ENCODE measurements at places on chromosomes 5 and 9.

DNA sequence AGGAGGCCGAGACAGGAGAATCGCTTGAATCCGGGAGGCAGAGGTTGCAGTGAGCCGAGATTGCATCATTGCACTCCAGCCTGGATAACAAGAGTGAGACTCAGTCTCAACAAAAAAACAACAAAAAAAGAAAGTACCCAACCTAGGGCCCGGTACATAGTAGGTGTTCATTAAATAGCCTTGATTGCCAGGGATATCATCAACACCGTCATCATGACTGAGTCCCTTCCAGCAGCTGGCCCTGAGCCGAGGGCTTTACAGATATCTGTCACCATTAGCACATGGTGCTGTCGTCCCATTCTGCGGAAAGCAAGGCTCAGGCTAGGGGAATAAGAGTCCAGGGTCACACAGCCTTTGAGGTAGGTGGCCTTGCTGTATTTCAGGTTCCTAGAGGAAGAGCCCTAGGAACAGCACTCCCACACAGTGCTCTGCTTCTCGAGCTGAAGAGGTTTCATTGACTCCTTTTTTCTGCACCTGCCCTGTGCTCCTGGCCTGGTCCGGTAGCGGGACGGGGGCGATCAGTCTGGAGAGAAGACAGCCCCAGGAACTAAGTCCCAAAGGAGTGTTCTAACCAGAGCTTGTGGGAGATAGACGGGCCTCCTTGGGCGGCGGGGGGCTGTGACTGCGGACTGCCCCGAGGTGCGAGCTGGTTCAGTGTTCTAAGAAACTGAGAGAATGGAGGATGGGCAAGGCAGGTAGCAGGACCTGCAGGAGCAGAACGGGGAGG is 48.2 kb downstream of the CXXC5 start:
- no peak for DNase-seq

GRCh38 chr5:141683596-141684141 is 1.6 kb upstream of the ARAP3 start:
- no peak for DNase-seq

GRCh38 chr9:97853056-97853843 is at the start of gene FOXE1:
FOXE1 (plus strand) TSS chr9:97853226; CDS start chr9:97853915, 689 bp downstream.
- no peak for DNase-seq

GRCh38 chr5:178143901-178144300 is 9.8 kb downstream of the NHP2 start:
- DNase-seq, result no peak

DNA sequence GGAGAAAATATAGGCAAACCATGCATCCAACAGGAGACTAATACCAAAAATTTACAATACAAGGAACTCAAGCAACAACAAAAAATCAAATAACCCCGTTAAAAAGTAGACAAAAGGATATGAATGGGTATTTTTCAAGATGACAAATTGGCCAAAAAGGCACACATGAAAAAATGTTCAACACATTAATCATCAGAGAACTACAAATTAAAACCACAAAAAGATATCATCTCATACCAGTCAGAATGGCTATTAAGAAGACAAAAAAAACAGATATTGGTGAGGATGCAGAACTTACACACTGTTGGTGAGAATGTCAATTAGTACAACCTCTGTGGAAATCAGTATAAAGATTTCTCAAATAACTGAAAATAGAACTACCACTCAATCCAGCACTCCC is 35.0 kb downstream of the TEX10 start:
- DNase-seq, result peak; percentile 56

DNA sequence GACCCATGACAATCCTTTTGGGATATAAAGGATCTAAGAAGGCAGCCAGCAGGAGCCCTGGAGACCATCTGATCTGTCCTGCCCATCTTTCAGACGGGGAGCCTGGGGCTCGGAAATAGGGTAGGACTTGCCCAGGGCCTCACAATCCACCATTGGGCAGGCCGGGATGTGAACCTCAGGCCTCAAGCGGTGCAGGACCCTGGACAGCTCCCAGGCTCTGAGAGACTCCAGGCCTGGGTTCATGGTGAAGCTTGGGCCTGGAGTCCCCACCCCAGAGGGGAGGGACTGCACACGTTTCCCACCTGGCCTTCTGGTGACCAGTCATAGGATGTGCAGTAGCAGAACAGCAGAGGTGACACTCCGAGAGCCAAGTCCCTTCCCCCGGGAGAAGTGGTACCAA is 36.6 kb upstream of the RAPGEF1 start:
- peak; percentile 24 for DNase-seq

GRCh38 chr9:119736491-119737454 is 367.5 kb upstream of the BRINP1 start:
- DNase-seq, result no peak

GRCh38 chr9:14312719-14313377 is 1.1 kb downstream of the NFIB start:
- DNase-seq, result no peak

DNA sequence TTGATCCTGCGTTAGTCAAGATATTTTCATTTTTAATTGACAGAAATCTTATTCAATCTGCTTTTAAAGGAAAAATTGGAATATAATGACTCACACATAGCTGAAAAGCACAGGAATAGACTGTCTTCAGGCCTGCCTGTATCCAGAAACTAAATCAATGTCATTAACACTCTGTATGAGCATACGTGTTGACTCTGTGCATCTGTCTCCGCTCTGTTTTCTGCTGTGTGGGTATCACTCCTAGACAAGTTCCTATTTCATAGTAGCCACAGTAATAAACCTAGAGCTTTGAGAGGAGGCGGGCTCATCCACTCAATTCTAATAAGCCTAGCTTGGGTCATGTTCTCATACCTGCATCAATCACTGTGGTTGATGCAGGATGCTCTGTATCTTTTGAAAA is 267.6 kb downstream of the KCTD16 start:
- DNase-seq, result no peak

DNA sequence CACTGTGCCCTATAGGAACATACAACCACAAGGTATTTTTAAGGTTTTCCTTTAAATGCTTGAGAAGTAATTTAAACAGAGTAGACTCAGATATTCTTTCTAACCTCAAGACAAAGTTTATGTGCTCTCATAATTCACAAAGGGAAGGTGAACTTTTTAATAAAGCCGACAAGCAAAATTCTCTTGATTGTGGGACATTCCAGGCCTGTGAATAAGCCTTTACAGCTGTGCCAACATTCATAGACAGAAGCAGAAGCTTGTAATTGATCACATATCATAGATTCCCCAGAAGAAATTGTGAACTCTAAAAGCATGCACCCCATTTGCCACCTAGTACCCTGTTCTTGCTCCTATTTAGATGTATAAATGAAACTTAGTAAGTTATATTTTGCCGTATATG is 1107.8 kb upstream of the SEMA6A start:
- DNase-seq, result peak; percentile 4

DNA sequence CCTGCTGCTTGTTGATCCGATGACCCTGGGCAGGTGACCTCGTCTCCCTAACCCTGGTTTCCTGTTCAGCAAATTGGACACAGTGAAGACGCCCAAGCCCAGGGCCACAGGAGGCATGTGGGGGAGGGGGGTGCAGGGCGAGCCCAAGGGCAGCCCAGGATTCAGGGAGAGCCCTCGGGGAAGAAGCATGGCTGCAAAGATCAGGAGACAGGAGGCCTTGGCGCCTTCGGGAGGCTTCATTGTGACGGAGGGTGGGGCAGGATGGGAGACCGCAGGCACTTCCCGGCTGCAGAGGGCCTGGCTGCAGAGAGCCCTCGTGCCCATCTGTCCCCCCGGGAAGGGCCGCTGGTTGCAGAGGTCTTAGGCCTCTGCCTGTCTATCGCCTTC is 6.2 kb downstream of the ASS1 start:
- DNase-seq, result no peak

GRCh38 chr5:96584712-96585111 is 77.5 kb upstream of the CAST start:
- DNase-seq, result no peak

DNA sequence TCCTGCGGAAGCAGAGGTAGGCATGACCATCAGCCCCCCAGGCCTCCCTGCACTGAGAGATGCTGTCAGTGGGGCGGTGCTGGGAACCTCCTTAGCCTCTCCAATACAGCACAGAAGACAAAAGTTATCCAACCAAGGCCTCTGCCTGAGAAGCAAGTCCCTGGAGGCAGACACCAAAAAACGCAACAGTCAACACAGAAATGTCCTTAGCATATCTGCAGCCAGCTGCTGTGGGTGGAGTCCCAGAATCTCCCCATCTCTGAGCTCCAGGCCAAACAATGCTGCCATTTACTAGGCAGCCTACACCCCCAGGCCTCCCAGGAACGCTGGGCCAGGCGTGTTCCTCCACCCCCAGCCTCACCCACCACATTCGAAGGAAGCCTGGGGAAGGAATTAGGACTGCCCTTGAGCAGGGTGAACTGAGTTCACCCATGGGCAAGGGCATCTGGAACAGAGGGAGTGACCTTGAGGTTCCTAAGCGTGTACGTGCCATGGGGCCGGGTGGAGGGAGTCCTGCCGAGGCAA is 43.7 kb downstream of the STK10 start:
- no peak for DNase-seq

DNA sequence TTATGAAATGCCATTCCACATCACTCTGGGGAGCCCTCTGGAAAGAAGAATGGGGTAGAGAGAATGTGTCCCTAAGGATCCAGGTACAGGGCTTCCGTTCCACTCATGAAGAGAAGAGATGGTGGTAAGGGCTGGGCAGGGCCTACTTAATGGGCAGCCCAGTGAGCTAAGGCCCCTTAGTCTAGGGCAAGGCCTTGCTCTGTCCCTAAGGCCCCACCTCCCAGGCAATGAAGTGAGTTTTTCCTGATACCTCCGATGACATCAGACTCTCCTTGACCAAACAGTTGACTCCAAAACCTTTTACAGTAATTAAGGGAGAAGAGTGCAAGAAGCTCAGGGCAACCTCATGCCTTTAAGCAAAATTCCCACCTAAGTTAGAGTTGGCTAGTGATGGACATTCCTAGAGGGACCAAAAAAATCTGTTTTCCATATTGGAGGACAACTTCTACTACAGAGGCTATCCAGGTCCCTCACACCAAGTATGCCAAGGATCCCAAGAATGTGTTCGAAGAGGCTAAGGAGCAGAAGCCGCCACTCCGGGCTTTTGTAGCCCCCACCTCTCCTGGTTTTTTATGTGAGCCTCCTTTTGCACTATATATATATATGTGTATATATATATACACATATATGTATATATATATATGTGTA is 5.9 kb downstream of the KLF9 start:
- peak; percentile 47 for DNase-seq

Data from astrocyte (in vitro differentiated cells and primary cell).